Heart right ventricle (tissue), 16 donors: ENCODE measurements at places on chromosomes 11 and 22. TPM values are rescaled to one million over a fixed set of nuclear protein-coding genes. Genes with fewer than 3 reads are reported as not detected.

DNA sequence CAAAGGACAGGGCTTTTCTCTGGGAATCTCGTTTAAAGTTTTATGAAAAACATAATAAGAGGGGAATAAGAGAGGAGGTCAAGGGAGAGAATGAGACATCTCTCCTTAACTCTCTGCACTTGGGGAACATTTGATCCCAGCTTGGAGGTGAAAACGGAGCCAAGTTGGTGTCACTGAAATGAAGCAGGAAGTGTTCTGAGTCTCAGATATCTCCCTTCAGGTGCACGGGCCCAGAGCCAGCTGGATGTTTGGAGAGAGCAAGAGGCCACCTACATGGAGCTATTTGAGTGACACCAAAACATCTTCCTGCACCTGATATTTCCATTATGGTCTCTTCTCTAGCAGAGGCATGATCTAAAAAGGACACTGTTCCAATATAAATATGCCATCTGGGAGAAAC lies 85.7 kb downstream of the BLID start:
- H3K4me3 ChIP-seq = no peak overlapping the region
- peaks cover 1% of the 10 kb centered on the region for H3K4me1 ChIP-seq
- H3K27ac ChIP-seq = no peak overlapping the region
- H3K36me3 ChIP-seq = no peaks in the 10 kb centered on the region
- DNase-seq = no peak

- H3K4me1 ChIP-seq = no peaks in the 10 kb centered on the region
- peak overlapping the region; percentile 56 for H3K27ac ChIP-seq
- peak; percentile 48 for DNase-seq
- peaks cover 34% of the 10 kb centered on the region for H3K27me3 ChIP-seq
- H3K36me3 ChIP-seq = peaks cover 24% of the 10 kb centered on the region
Measured at GRCh38 chr11:47587723-47588326, 1.3 kb downstream of the FAM180B start.

DNA sequence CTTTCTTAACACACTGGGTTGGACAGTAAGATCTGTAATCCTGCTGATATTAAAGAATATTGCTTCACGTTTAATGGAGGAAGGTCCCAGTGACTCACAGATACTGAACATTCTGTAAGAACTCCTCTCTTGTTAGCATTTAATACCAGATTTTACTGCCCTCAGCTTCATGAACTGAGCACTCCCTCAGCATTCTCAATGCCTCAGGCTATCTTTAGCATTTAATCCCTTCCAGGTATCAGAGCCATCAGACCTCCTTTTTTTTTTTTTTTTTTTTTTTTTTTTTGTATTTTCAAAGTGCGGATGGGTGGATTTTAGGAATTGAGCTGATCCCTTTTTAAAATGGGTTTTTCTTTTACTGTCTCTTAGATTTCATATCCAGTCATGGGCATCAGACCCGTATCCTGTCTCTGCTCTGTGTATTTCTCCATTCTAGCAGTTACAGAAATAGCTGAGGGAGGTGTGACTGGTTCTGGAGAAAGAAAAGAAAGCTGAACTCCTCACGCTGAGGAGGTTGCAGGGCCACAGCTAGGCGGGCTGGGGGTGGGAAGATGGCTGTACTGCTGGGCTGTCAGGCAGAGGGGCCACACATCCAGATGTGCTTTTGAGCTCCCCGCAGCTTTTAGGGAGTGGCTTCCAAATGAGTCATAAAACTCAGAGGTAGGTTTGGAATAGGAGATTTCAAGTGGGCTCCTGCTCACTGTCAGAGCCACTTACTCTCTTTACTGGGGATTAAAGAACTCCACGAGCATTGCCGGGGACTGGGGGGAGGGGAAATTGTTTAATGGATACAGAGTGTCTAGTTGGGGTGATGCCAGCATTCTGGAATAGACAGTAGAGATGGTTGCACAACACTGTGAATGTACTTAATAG lies 97.0 kb downstream of the SYT9 start:
- no peaks in the 10 kb centered on the region for H3K36me3 ChIP-seq
- no peaks in the 10 kb centered on the region for H3K27me3 ChIP-seq
- no peak overlapping the region for H3K27ac ChIP-seq
- H3K4me3 ChIP-seq = no peak overlapping the region

Gene C11orf91
- not detected for total RNA-seq

Gene FJX1
- 1.1 TPM for total RNA-seq

Gene CLMP
- total RNA-seq = 7.3 TPM
